Epithelial cell of umbilical artery (primary cell): ENCODE measurements at places on chromosomes 2 and 18. TPM values are rescaled to one million over a fixed set of nuclear protein-coding genes. Genes with fewer than 3 reads are reported as not detected.

The INSIG2 gene
- total RNA-seq = 18.8 and 33.1 TPM in 2 replicates

The ASAP2 gene
- 41.5 and 52.3 TPM in 2 replicates for total RNA-seq

The CYTIP gene
- total RNA-seq = not detected in 2 replicates

The TANC1 gene
- total RNA-seq = 34.8 and 53.0 TPM in 2 replicates

The ERCC3 gene
- total RNA-seq = 45.9 and 49.0 TPM in 2 replicates

The CFLAR gene
- total RNA-seq = 288 and 437 TPM in 2 replicates

The GALNT3 gene
- 0.32 TPM in 1 of 2 replicates, not detected in the other for total RNA-seq

The ZNF804A gene
- total RNA-seq = under 0.01 and 0.15 TPM in 2 replicates

The ZNF516 gene
- total RNA-seq = 5.6 and 9.4 TPM in 2 replicates

The BARD1 gene
- total RNA-seq = 17.2 and 25.2 TPM in 2 replicates

The RRM2 gene
- 56.2 and 63.5 TPM in 2 replicates for total RNA-seq

The ELOA2 gene
- total RNA-seq = not detected in 2 replicates

The KCNJ3 gene
- not detected in 2 replicates for total RNA-seq

The ARHGAP15 gene
- total RNA-seq = not detected in 2 replicates

The LOXHD1 gene
- not detected in 2 replicates for total RNA-seq

The ARHGEF4 gene
- not detected in 2 replicates for total RNA-seq

The CHRND gene
- total RNA-seq = not detected in 2 replicates

The SLC4A3 gene
- under 0.01 TPM in 1 of 2 replicates, not detected in the other for total RNA-seq

The FAM237A gene
- total RNA-seq = not detected in 2 replicates

The SP140 gene
- total RNA-seq = not detected in 2 replicates

The CCDC74A gene
- total RNA-seq = 2.7 and 4.9 TPM in 2 replicates

The SH3RF3 gene
- 2.9 and 6.1 TPM in 2 replicates for total RNA-seq

The AQP12B gene
- total RNA-seq = not detected in 2 replicates

The RAB1A gene
- total RNA-seq = 109 and 123 TPM in 2 replicates

The RPRM gene
- not detected in 2 replicates for total RNA-seq

The TUBB8B gene
- not detected in 2 replicates for total RNA-seq

The DSG1 gene
- not detected in 2 replicates for total RNA-seq

The LAPTM4A gene
- total RNA-seq = 79.6 and 94.2 TPM in 2 replicates

The LAMA1 gene
- 0.32 and 0.91 TPM in 2 replicates for total RNA-seq

The CENPO gene
- total RNA-seq = 12.3 and 15.2 TPM in 2 replicates

The CNDP1 gene
- total RNA-seq = not detected in 2 replicates

The KANSL1L gene
- 7.5 and 11.7 TPM in 2 replicates for total RNA-seq

The MC4R gene
- total RNA-seq = not detected in 2 replicates

The KIF5C gene
- total RNA-seq = under 0.01 TPM in 2 replicates

The DYNAP gene
- total RNA-seq = not detected in 2 replicates

The REG1B gene
- not detected in 2 replicates for total RNA-seq

The RAMP1 gene
- not detected in 2 replicates for total RNA-seq

The TMEM37 gene
- total RNA-seq = 0.32 and 0.91 TPM in 2 replicates

The DSG4 gene
- total RNA-seq = not detected in 2 replicates

The CFC1 gene
- total RNA-seq = not detected in 2 replicates

The CTAGE1 gene
- total RNA-seq = not detected in 2 replicates

The PRSS56 gene
- total RNA-seq = not detected in 2 replicates

The TMSB10 gene
- 10,619 and 10,627 TPM in 2 replicates for total RNA-seq

The ALK gene
- not detected in 2 replicates for total RNA-seq

The DNAH7 gene
- total RNA-seq = under 0.01 and 0.32 TPM in 2 replicates

The RNMT gene
- 16.6 and 22.8 TPM in 2 replicates for total RNA-seq

The TTN gene
- total RNA-seq = 1.1 and 1.3 TPM in 2 replicates

The KCNK3 gene
- not detected in 2 replicates for total RNA-seq

The PIK3C3 gene
- 38.7 and 46.2 TPM in 2 replicates for total RNA-seq
